Renal pelvis (tissue), 12 donors: ENCODE measurements at places on chromosomes 7 and 10.

- DNase-seq: no peak
These were observed 86.6 kb downstream of the NRBF2 start for GRCh38 chr10:63219749-63220148.

- DNase-seq: no peak
These were observed 235.1 kb downstream of the SORCS1 start for GRCh38 chr10:106929291-106929895.

DNA sequence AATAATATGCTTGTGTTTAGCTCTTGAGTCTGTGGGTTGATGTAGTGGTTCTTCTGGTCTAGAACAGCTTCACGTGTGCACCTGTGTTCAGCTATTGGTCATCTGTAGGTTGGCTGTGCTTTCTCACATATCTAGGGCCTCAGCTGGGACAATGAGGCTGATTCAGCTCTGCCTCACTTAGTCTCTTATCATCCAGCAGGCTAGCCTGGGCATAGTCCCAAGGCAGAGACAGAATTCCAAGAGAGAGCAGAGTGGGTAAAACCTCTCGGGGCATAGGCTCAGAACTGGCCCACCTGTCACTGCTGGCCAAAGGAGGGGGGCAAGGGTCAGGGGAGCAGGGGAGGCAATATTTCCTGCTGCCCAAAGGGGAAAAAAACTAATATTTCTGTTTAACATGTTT, 32.0 kb upstream of the MXI1 start:
- DNase-seq: no peak

GRCh38 chr7:69640216-69640615, 41.9 kb downstream of the AUTS2 start:
- no peak for DNase-seq

GRCh38 chr10:3225561-3225960, 53.0 kb upstream of the PITRM1 start:
- no peak for DNase-seq

DNA sequence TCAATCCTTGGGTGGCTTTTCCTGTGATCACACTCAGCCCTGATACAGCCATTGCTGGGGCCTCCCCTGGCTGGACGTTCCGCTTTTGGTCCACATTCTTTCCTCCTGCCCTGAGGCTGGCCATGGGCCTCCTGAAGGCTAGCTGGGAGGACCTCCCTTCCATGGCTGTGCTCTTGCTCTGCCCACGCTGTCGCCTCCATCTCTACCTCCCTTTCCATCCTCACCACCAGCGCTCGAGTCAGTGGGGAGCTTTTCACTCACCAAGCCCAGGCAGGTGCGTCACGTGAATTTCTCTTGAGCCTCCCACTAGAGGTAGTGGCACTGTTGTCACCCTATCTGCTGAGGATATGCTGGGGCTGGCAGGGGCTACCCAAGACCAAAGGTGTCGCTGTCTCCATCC, 85.9 kb downstream of the BMS1 start:
- DNase-seq: no peak

DNA sequence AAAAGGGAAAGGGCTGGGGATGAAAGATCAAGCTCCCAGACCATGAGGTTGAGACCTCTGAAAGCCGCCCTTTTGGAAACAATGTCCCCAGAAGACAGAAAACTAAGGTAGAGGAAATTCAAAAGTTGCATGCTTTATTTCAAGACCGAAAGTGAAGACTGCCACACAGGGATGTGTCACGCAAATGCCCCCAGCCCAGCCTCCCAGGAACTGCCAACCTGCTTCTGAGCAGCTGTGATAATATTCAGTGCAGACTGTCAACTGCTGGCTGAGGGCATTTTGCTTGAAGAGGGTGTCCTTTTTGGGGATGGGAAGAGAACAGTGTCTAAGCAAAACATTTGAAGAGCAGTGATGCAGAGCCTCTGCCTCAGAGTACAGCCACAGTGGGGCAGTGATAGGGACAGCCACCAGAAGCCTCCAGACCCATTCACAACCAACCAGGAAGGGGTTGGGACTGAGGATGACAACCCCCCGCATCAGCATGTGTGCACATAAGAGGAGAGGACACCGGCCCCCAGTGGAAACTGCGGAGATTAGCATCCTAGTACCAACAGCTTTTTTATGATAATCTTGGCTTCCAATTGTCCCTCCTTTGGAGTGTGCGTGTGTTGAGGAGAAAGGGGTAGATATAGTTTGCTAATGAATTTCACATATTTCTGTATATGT, 34.7 kb upstream of the NFE2L3 start:
- no peak for DNase-seq

GRCh38 chr10:102918817-102919245, 737 bp downstream of the CNNM2 start:
- DNase-seq: no peak

DNA sequence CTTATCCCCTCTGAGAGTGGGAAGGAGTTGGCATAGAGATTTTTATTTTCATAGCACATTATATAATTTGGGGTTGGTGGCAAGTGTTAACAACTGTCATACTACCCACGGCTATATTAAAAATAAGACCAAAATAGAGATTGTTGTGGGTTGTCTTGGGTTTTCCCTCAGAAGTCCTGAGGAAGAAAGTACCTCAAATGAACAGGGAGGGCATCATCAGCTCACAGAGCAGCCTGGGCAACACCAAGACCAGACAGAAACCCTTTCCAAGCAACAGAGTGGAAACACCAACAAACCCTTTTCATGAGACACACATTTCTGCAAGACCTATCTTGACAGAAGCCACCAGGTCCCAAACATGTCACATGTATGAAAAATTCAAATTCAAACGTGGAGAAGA, 121.2 kb downstream of the GLI3 start:
- DNase-seq: no peak

- DNase-seq: peak; percentile 60
These were observed 23.7 kb downstream of the RTKN2 start for GRCh38 chr10:62244785-62245467.

DNA sequence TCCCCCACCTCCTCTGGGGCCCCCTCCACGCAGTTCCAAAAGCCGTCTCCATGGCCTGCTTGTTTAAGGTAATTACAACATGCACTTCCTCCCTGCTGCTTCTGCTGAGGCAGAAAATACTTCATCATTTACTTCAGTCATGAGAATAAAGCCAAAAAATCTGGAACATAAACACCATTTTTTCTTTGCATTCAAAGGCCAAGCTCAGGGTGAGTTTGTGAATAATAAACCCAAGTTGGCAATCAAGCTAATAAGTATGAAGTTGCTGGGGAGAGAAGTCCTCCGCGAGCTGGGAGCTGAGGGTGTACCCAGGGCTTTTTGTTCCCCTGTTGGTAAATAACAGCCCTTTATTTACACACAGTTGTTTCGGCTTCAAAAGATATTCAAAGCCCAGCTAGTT, 70.5 kb downstream of the FAM204A start:
- DNase-seq: no peak

GRCh38 chr10:78339251-78339650, 305.6 kb downstream of the RPS24 start:
- no peak for DNase-seq

GRCh38 chr10:92691591-92692079, 1.9 kb downstream of the HHEX start:
- DNase-seq: no peak

DNA sequence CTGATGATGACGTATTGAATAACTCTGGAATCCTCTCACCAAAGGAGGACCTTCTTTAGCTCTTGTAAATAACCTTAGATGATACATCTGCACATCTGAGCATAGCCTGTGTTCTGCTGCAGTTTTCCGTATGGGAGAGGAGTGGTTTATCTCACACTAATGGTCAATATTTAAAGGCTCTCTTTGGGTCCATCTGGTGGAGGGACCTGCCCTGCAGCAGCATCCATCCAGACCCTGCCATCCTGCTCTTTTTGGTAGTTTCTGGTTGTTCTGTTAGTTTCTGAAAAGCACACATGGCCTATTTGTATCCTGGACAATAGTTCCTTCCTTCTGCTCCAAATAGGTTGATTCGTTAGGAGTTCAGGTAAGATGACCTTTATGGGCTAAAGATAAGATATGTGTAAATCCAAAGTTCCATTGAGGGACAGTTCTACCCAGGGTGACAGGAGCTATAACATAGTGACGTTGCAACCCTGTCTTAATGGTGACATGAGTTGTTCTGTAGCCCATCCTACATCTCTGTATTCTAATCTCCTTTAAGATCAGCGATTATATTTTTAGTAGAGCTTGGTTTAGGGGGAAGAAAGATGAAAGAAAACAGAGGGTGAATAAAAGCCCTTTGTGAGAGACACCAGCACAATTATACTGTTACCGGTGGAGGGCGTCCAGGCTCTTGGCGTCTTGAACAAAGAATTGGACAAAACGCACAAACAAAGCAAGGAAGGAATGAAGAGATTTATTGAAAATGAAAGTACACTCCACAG, 60.0 kb upstream of the KLF14 start:
- no peak for DNase-seq

- DNase-seq: peak; percentile 57
These were observed 44.5 kb downstream of the ZNF138 start for GRCh38 chr7:64838691-64839090.

DNA sequence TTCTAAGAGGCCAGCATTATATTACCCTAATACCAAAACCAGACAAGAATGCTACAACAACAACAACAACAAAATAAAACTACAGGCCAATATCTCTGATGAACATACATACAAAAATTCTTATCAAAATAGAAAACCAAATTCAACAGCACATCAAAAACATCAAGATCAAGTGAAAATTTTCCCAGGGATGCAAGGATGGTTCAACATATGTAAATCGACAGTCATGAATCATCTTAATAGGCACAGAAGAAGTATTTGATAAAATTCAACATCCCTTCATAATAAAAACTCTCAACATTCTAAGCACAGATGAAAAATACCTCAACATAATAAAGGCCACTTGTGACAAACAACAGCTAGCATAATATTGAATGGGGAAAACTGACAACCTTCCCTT, 75.3 kb downstream of the JMJD1C start:
- DNase-seq: no peak

DNA sequence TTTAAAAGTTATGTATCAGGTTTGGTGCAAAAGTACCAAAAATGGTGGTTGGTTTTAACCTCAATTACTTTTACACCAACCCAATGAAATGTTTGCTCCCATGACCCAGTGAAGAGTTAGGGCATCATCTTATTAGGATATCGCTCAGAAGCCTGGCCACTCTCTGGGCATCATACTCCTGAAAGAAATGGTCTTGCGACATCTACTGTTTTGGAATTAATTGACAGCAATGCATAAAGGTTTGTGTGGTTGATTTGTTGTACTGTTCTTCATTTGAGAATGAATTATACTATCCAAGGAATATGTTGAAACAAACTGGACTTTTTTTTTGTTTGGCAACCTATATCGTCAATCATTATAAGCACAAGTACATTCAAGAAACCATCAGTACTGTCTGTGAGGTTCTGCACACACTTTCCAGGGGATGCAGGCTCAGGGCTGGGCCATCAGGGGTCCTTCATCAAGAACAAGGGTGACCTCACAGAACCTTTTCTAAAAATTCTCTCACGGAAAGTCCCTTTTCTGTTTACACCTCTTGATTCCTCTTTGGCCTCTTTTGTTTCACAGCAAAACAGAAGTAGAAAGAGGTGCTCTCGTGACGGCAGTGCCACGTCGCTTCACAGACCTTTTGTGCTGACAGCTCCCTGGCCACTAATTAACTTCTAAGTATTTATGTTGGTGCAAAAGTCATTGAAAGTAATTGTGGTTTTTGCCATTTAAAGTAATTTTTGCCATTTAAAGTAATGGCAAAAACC, 117.2 kb upstream of the KLF6 start:
- DNase-seq: no peak

DNA sequence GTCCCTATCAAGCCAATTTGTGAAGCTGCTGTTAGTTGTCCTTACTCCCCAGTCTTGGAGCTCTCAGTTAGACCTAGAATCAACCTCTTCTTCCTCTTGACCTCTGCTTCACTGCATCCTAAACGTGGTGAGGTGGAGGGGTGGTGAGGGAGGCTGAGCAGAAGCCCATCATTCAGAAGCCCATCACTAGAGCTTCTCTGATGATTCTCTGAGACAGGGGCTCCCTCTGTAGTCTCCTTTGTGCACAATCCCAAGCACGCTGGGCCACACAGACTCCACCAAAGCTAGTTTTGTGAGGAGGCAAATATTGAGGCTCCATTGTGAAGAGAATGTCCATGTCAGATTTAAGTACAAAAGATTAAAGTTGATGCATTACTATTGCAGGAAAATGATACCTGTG, 163.8 kb upstream of the PRSS1 start:
- no peak for DNase-seq

DNA sequence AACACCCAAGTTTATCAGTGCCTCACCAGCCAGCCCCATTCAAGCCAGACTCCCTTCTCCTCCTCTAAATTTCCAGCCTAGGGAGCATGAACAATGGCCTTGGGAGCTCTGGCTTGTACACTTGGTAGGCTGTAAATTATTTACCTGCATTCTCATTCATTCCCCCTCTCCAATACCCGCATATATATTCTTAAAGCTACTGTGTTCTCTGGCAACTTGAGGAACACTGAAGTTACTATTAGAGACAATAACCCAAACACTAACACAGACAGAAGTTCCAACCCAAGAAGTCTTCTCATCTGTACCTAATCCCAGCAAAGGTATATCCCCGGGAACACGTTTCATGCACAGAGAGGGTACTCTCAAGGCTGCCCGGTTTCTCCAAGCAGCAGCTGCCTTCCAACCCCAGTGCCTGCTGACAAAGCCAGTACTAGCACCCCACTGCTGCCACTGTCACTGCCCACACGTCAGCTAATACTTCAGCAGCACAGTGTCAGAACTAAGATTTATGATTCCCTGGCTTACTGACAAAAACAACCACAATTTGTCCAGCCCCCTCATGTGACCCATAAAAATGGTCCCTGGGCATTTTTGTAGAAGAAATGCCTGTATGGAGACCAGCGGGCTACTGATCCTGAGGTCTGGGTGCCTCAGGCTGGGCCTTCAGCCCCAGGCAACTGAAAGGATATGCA, 3.1 kb downstream of the WDR91 start:
- peak; percentile 41 for DNase-seq

DNA sequence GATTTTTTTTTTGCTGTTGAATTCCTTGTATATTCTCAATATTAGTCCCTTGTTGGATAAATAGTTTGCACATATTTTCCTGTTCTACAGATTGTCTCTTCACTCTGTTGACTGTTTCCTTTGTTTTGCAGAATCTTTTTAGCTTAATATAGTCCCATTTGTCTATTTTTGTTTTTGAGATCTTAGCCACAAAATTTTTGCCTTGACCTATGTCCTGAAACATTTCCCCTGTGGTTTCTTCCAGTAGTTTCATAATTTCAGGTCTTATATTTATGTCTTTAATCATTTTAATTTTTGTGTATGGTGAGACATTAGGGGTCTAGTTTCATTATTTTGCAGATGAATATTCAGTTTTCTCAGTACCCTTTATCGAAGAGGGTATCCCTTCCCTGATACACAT, 92.7 kb downstream of the LANCL2 start:
- DNase-seq: no peak

- no peak for DNase-seq
These were observed 1022.6 kb downstream of the LRMDA start for GRCh38 chr10:76453997-76454396.

- DNase-seq: no peak
These were observed 4.1 kb downstream of the NEUROD6 start for GRCh38 chr7:31336202-31337001.

- DNase-seq: no peak
These were observed 706.6 kb downstream of the INHBA start for GRCh38 chr7:40996233-40996677.
